ENCODE measurements at places on chromosomes 7 and 10. TPM values are rescaled to one million over a fixed set of nuclear protein-coding genes. Genes with fewer than 3 reads are reported as not detected.

DNA sequence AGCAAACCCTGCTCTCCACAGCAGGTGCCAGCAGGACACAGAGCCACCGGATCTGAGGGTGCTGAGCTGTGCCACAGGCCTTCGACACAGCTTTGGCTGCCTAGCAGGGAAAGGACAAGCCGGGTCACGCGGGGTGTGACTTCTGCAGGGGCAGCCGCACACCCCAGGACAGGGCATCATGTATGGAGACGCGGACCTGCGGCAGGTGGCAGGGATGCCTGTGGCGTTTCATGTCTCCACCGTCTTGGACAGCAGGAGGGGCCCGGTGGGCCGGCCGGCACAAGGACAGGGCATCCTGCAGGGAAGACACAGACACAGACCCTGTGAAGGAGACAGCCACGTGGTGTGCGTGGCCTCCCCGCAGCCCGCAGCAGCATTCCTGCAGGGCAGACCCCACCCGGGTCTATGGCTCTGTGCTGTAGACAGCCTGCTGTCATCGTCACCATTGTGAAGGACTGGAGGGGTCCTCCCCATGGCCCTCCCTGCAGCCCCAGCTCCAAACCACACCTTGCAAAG, 109.2 kb downstream of the PDGFA start:
- peaks cover 3% of the 10 kb centered on the region for H3K4me1 ChIP-seq
- no peaks in the 10 kb centered on the region for H3K27me3 ChIP-seq
- no peak for DNase-seq
- no peak overlapping the region for H3K27ac ChIP-seq

DNA sequence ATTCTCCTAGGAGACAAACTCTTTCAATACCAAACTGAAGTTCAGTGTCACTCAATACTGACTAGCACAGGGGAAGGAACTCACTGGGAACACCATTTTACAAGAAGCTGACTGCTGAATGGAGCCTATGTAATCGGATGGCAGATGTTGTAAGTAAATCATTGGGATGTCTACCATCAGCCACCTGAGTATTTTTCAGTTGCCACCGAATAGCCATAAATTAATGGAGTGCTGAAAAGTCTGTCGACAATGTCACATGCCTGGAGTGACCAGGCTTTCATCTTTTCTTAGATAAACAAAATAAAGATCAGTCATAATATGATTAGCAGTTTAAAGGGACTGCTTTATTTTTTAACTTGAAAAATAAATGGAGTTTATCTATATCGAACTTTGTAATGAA, 145.9 kb upstream of the SEMA3E start:
- no peak overlapping the region for H3K27ac ChIP-seq
- no peak overlapping the region for H3K4me3 ChIP-seq
- no peaks in the 10 kb centered on the region for H3K4me1 ChIP-seq
- no peaks in the 10 kb centered on the region for H3K27me3 ChIP-seq

GRCh38 chr10:103916254-103916653, 1.7 kb downstream of the STN1 start:
- no peak for DNase-seq
- peaks cover 30% of the 10 kb centered on the region for H3K4me1 ChIP-seq
- H3K4me3 ChIP-seq = peak overlapping the region; percentile 15
- H3K27me3 ChIP-seq = no peaks in the 10 kb centered on the region
- H3K27ac ChIP-seq = peak overlapping the region; percentile 85

DNA sequence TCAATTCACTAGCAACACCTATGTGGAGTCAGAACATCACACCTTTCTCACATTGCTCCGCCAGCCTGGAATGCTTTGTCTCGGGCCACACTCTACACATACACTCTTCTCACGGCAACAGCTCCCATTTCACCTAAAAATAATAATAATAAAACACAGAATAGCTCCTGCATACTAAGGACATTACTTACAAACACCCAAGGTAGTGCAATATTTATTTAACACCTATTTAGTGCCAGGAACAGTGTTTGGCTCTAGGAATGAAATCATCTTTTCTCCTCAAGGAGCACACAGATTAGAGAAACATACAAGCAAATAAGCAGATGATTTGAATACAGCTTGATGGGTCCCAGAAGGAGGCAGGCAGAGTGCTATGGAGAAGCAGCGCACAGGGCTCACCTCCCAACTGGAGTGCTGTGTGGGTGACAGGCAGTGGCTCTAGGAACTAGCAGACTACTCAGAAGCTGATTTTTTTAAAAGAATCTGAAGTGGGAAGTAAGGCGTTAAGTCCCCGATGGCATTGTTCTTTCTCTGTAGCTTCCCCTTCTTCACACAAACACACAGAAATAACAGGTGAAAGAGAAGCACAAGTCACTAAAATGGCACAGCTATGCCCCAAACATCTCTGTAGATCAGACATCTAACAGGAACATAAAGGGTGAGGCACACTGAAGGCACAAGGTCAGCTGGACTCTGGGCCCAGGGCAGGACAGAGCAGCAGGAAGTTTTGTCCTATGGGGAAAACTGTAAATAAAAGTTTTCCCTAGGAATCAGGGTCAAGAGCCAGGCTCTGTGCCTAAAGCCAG, 16.7 kb downstream of the USP6NL start:
- no peaks in the 10 kb centered on the region for H3K27me3 ChIP-seq
- peak; percentile 56 for DNase-seq
- H3K4me1 ChIP-seq = peaks cover 61% of the 10 kb centered on the region
- H3K4me3 ChIP-seq = no peak overlapping the region
- H3K36me3 ChIP-seq = peaks cover 3% of the 10 kb centered on the region

DNA sequence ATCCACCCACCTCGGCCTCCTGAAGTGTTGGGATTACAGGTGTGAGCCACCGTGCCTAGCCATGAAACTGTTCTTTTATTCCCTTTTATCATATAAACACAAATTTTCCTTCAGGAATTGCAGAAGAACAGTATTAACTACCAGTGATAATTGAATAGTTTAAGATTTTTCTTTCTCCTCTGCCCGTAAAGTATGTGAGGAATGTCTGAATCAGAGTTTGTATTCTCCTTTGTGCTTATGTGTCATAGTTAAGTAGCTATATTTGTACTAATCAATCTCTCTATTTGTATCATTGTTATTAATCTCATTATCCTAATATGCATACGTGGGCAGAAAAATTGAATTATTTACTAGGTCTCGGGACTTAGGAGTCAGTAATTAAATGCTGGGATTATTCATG, 83.6 kb downstream of the ZNF277 start:
- H3K36me3 ChIP-seq = peaks cover 12% of the 10 kb centered on the region
- H3K4me3 ChIP-seq = no peak overlapping the region
- H3K27me3 ChIP-seq = no peaks in the 10 kb centered on the region

GRCh38 chr7:130733931-130734814, at the start of gene KLF14:
Gene KLF14 (minus strand): TSS chr7:130734207. CDS start chr7:130734033, 174 bp downstream.
- peak; percentile 77 for DNase-seq
- H3K36me3 ChIP-seq = no peaks in the 10 kb centered on the region

- no peaks in the 10 kb centered on the region for H3K36me3 ChIP-seq
- H3K27ac ChIP-seq = no peak overlapping the region
- DNase-seq = no peak
- no peak overlapping the region for H3K4me3 ChIP-seq
Observed at GRCh38 chr10:133359972-133360610, 2.3 kb upstream of the FUOM start.

DNA sequence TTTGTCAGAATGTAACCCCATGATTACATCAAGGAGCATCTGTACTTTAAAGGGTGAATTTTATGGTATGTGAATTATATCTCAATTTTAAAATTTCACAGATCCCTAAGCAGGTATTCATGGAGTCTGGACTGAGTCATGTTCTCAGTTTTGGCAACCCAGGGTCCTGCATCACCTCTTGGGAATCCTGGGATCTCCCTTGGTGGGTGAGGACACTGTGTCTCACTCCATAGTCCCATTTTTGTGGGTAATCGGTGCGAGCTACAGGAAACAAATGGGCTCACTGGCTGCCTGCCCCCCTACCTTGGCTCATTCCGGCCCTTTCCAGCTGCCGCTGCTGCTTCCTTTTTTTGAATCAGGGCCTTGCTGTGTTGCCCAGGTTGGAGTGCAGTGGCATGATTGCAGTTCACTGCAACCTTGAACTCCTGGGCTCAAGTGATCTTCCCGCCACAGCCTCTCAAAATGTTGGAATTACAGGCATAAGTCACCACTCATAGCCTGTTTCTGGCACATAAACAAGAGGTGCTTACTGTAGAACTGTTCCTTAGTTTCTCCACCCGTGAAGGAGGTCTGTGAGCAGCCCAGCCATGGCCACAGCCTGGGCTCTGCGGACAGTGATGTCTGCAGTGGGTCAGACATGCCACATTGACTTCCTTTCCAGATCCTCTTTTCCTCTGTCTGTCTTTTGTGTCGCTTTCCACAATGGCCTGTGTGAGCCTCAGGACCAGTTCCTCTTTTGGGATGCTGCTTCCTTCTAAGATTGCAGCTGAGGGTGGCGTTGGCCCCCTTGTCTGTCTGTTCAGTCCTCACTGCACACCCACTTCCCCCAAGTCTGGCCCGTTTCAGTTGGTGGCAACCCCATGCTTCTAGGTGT, 14.5 kb downstream of the PALD1 start:
- peak overlapping the region; percentile 88 for H3K27ac ChIP-seq
- peak; percentile 83 for DNase-seq
- H3K27me3 ChIP-seq = no peaks in the 10 kb centered on the region
- H3K36me3 ChIP-seq = no peaks in the 10 kb centered on the region
- no peak overlapping the region for H3K4me3 ChIP-seq

DNA sequence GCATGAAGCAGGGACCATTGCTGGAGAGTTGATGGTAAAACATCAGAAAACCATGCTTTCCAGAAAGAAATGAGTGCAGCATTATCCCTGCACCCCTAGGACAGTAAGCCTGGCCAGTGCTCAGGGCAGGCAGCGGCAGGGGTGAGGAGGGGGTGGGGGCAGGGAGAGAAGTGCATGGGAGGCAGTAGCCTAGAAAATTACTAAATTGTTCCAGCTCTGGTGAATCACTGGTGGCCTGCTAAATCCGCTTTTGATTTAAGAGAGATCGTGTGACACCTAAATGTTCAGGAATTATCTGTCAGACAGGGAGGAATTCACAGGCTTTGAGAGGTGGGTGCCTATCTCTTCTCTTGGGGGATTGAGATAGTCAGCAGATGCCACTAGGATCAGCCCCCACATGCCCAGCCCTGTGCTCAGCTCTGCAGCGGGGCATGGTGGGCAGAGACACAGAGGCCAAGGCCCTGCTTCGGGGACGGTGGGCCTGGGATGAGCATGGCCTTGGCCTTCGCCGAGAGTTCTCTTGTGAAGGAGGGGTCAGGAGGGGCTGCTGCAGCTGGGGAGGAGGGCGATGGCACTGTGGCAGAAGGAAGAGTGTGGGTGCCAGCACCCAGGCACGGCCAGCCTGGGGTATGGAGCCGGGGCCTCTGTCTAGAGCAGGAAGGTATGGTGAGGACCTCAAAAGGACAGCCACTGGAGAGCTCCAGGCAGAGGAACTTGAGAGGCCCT, 5.0 kb upstream of the AQP1 start:
- H3K36me3 ChIP-seq = no peaks in the 10 kb centered on the region
- H3K4me3 ChIP-seq = no peak overlapping the region
- no peaks in the 10 kb centered on the region for H3K27me3 ChIP-seq
- no peak overlapping the region for H3K27ac ChIP-seq

- no peaks in the 10 kb centered on the region for H3K4me1 ChIP-seq
- no peaks in the 10 kb centered on the region for H3K27me3 ChIP-seq
- H3K36me3 ChIP-seq = no peaks in the 10 kb centered on the region
- H3K27ac ChIP-seq = no peak overlapping the region
- no peak for DNase-seq
Observed at GRCh38 chr10:120988751-120989150, 137.6 kb downstream of the WDR11 start.

- peaks cover 36% of the 10 kb centered on the region for H3K4me1 ChIP-seq
- peak overlapping the region; percentile 53 for H3K4me3 ChIP-seq
- no peak overlapping the region for H3K27ac ChIP-seq
- DNase-seq = peak; percentile 51
Observed at GRCh38 chr7:379456-380138, 89.6 kb downstream of the FOXL3 start.

- no peak for DNase-seq
- no peaks in the 10 kb centered on the region for H3K4me1 ChIP-seq
- H3K36me3 ChIP-seq = no peaks in the 10 kb centered on the region
- no peak overlapping the region for H3K27ac ChIP-seq
- H3K27me3 ChIP-seq = no peaks in the 10 kb centered on the region
Observed at GRCh38 chr7:108818742-108819141, 249.1 kb downstream of the DNAJB9 start.

DNA sequence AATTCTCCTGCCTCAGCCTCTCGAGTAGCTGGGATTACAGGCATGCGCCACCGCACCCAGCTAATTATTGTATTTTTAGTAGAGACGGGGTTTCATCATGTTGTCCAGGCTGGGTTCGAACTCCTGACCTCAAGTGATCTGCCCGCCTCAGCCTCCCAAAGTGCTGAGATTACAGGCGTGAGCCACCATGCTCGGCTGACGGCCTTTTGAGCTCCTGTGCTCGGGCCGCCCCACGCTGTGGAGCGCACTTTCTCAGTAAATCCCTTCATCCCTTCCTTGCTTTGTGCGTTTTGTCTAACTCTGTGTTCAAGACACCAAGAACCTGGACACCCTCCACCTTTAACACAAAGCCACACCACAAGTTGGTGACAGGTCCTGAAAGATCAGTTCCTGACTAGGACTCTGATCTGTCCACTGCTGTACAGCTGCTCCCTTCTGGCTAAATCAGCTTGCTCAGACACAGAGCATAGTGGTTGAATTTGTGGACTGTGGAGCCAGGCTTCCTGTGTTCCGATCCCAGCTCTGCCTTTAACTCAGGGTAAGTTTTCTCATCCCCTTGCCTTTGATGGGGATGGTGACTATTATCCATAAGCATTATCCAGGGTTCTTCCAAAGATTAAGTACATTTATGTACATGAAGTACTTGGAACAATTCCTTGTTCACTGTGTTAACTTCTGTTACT, 20.1 kb downstream of the CHST3 start:
- H3K4me3 ChIP-seq = no peak overlapping the region
- DNase-seq = no peak
- H3K27me3 ChIP-seq = no peaks in the 10 kb centered on the region
- no peak overlapping the region for H3K27ac ChIP-seq
- peaks cover 7% of the 10 kb centered on the region for H3K4me1 ChIP-seq

DNA sequence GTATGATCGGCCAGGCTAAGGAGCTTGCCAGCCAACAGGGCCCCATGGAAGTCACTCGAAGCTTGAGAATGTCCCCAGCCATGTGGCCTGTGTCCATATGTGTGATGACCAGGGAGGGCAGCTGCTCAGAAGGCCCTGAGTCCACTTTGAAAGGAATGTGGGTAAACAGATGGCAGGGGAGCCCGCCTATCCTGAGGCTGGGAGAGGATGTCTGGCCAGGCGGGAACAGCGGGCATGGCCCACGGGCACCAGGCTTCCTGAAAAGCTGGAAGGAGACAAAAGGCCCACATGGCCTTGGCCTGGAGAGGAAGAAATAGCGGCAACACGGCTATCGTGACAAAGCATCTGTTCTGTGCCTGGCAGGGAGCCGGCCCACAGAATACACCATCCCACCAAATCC, 137.9 kb upstream of the PPIF start:
- DNase-seq = no peak
- no peaks in the 10 kb centered on the region for H3K4me1 ChIP-seq
- no peaks in the 10 kb centered on the region for H3K27me3 ChIP-seq
- no peak overlapping the region for H3K27ac ChIP-seq

Gene POLR2J2
- polyA plus RNA-seq = 16.7 TPM

Gene POU6F2
- not detected for polyA plus RNA-seq

Gene SUGCT
- 0.19 TPM for polyA plus RNA-seq

Gene OIT3
- 0.04 TPM for polyA plus RNA-seq

Gene TRPV5
- not detected for polyA plus RNA-seq

Gene CHAT
- not detected for polyA plus RNA-seq

Gene ASAH2
- polyA plus RNA-seq = 0.25 TPM
